Hematopoietic multipotent progenitor cell treated with erythropoietin and hydrocortisone succinate and interleukin-3 and kit ligand, for 8 days (in vitro differentiated cells): ENCODE measurements at places on chromosomes 16 and 17.

DNA sequence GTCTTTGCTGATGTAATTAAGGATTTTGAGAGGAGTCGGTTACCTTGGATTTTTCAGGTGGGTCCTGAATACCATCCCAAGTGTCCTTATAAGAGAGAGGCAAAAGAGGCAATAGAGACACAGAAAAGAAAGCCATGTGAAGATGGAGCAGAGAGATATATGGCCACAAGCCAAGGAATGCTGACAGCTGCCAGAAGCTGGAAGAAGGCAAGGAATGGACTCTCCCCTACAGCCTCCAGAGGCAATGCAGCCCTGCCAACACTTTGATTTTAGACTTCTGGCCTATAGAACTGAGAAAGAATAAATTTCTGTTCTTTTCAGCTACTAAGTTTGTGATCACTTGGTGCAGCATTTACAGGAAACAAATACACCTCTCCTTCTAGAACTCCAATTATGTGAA lies 8.2 kb upstream of the RNFT1 start:
- no peak for DNase-seq

GRCh38 chr16:69839798-69840409 lies 77.8 kb downstream of the WWP2 start:
- DNase-seq = no peak

DNA sequence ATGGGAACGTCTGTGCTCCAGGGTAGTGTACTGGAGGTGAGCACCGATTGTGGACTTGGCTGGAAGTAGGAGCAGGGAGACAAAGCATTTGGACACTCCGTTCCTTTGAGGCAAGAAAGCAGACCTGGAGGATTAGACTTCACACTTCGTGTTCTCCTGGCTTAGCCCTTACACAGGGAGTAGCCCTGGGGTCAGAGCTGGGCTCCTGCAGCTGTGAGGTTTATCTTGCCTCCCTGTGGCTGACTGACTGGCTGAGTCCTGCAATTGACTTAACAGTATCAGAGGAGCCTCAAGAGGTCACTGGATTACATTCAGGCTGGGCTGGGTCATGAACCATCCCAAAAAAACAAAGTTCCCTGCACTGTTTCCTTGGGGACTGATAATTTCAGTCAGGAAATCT lies 37.1 kb downstream of the MPRIP start:
- no peak for DNase-seq

DNA sequence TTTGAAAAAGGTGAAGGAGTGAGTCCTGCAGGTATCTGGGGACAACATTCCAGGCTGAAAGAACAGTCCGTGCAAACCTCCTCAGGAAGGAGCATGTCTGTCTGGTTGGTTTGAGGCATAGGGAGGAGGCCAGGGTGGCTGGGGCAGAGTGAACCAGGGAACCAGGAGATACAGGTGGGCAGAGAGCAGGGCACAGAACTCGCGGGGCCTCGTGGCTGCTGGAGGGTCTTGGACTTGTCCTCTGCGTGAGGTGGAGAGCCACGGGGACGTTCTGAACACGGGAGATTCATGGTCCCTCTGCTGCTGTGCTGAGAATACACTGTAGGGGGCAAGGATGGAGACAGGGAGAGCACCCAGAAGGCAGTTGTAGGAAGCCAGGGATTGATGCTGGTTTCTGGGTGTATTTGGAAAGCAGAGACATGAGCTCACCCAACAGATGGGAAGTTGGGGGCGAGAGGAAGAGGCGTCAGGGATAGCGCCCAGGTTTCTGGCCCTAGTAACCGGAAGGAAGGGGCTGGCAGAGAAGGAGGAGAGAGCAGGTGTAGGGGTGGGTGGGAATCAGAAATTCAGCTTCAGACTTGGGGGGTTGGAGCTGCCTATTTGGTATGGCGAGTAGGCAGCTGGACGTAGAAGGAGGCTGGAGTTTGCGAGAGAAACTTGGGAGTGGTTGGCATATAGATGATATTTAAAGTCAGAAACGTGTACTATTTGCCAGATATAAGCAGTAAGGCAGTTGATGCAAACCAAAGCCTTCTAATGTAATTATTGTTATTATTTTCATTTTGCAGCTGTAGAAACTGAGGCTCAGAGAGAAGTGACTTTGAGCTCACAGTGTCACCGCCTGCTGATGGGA lies at the start of gene CCL17:
CCL17 (plus strand) TSS at position 803 of the 853 bp plus-strand sequence. CDS start 9,166 bp downstream, outside the sequence.
- no peak for DNase-seq

GRCh38 chr17:17924857-17925250 lies 47.3 kb downstream of the TOM1L2 start:
- DNase-seq = no peak

DNA sequence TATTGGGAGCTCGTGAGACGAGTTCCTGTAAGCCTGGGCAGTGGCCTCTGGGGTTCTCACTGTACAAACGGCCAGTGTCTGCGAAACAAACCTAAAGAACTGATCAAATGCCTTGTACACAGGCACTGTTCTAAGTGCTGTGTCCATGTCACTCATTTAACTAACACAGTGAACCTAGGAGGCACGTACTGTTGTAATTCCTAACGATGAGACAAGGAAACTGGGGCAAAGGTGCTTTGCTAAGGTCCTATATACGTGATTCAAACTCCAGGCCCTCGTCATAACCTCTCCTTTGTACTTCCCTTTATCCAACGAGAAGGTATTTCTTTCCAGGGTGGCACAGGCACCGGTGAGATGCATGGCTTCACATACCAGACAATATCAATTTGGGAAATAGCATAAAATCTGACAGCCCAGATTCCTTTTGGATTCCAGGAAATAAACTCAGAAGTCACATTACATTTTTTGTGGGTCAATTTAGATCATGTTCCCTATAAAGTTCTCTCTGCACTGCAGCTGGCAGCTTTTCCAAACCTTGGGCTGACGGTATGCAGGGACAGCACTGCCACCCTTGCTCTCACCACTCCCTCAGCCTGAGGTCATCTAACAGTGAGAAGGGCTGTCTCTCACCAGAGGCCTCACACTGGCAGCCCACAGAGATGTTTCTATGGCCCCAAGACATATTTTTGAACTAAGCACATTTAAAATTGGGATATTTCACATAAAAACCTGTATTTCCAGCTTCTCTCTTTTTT lies 18.3 kb downstream of the GLYR1 start:
- no peak for DNase-seq

DNA sequence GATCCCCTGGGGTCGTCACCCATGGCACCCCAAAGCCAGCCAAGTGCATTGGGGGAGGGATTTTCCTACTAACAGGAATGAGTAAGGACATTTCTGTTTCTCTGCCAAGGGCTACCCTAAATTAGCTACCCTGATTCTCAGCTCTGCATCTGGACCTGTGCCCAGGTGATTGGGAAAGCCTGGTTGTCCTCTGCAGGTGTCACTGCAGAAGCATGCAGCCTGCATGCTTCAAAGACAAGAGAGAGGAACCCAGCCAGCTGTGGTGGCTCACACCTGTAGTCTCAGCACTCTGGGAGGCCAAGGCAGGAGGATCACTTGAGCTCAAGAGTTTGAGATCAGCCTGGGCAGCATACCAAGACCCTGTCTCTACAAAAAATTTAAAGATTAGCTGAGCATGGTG lies 19.6 kb downstream of the BEAN1 start:
- no peak for DNase-seq
